ENCODE measurements at places on chromosomes 11 and 22. TPM values are rescaled to one million over a fixed set of nuclear protein-coding genes. Genes with fewer than 3 reads are reported as not detected.

The OSBP2 gene
- total RNA-seq = 2.8 TPM

The OR56A5 gene
- total RNA-seq = not detected

The OR56A1 gene
- total RNA-seq = not detected

The UPK2 gene
- total RNA-seq = not detected

The DENND5A gene
- total RNA-seq = 51.2 TPM

The YDJC gene
- total RNA-seq = 26.7 TPM

The GRIK4 gene
- total RNA-seq = 0.27 TPM

The CCDC116 gene
- 0.10 TPM for total RNA-seq

The MIF gene
- 336 TPM for total RNA-seq

The ENTHD1 gene
- not detected for total RNA-seq

The SLC35F2 gene
- 32.3 TPM for total RNA-seq

DNA sequence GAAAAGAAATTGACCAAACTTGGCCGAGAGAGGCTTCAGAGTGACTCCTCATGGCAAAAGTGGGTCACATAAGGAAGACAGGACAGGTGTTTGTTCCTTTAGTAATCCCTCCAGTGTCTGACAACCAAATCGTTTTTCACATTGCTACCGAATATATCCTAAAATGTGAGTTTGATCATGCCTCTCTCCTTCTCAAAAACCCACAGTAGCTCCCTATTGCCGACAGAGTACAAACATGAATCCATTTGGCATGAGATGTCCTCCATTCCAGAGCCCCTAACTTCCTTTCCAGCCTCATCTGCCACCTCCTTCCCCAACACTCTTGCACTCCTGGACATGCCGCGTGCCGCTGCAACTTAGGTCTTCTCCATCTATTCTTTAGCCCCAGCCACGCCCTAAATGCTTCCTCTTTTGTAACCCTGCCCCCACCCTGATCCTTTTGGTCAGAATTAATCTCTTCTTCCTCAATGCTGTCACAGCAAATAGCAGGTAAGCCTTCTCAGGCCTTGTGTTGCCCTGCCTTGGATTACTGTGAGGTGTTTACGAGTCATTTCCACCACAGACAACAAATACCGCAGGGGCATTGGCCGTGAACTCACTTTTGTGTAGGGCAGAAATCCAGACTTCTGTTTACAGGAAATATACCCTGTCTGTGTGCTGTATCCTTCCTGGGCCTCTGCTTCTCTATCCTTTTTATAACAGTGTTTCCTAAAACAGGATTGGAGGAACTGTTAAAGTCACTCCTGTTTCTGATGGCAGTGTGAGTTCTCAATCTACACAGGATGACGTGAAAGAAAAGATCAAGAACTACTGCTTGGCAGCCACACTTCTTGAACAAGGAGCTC is 66.0 kb upstream of the FTH1 start:
- no peak for DNase-seq

DNA sequence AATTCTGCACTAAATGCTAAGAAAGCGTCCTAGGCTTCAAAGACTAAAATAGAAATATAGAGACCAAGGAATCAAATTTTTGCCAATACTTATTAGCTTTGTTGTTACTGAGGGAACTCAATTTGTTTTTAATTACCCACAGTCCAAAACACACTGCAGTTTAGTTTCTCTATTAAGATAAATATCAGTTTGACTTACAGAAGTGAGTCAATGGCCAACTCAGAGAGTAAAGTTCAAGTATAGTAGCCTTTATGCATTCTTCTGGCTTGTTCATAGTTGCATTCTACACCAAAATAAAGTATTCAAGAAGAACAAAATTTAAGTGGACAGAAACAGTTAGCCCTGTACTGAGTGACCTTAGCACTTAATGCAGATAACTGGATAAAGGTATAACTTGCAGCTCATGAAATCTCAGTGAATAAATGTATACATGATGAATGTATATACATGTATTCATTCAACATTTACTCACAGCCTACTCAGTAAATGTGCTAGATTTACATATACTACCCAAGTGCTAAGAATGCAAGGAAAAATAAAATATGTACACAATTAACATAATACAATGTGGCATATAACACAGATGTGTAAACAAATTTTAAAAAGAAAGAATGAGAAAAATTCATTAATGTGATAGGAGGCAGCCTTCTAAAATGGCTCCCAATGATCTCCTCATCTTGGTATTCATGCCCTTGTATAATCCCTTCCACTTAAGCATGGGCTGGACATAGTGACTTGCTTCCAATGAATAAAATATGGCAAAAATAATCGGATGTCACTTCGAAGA is 9.7 kb upstream of the RNF141 start:
- DNase-seq = no peak

GRCh38 chr11:95084509-95084908 is 5.1 kb upstream of the ENDOD1 start:
- no peak for DNase-seq

- no peak for DNase-seq
Observed at GRCh38 chr11:3866836-3867208, 11.4 kb downstream of the STIM1 start.

DNA sequence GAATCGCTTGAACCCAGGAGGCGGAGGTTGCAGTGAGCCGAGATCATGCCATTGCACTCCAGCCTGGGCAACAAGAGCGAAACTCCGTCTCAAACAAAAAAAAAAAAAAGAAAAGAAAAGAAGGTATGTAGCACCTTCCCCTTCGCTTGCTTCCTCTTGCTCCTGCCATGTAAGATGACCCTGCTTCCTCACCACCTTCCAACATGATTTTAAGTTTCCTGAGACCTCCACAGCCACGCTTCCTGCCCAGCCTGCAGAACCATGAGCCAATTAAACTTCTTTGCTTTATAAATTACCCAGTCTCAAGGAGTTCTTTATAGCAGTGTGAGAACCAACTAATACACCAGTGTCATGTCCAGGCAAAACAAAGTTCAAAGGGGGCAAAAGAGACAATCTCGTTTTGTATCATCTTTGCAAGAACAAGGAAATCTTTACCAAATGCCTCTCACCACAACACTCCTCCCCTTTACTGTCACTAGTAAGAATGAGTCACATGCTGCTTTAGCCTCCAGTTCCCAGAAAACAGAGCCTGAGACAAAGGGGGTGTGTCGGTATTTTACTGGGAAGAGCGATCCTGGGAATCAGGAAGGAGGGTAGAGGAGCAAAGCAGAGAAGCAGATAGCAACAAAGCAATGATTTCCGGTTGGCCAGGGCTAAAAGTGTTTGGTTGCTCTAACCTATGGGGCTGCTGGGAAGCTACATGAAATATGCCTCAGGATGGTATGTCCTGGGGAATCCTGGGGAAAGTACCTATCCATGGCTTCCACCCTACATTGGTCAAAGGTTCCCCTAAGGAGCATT is 10.5 kb upstream of the MCHR1 start:
- DNase-seq = peak; percentile 83

DNA sequence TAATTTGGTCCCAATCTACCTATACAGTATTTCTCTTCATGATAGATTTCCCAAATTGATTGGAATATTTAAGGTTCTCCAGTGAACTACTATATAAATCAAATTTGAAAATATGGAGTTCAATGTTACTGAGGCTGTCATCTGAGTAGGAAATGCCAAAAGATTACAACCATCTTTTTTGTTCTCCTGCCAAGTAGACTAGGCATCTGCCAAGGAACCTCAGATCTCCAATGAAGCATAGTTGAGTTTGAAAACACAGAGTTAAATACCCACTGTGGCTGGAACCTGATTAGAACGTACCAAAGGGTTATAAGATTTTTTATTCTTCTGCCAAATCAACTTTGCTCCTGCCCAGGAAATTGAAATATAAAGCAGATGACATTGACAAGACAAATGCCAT is 330.9 kb downstream of the CNTN5 start:
- no peak for DNase-seq

DNA sequence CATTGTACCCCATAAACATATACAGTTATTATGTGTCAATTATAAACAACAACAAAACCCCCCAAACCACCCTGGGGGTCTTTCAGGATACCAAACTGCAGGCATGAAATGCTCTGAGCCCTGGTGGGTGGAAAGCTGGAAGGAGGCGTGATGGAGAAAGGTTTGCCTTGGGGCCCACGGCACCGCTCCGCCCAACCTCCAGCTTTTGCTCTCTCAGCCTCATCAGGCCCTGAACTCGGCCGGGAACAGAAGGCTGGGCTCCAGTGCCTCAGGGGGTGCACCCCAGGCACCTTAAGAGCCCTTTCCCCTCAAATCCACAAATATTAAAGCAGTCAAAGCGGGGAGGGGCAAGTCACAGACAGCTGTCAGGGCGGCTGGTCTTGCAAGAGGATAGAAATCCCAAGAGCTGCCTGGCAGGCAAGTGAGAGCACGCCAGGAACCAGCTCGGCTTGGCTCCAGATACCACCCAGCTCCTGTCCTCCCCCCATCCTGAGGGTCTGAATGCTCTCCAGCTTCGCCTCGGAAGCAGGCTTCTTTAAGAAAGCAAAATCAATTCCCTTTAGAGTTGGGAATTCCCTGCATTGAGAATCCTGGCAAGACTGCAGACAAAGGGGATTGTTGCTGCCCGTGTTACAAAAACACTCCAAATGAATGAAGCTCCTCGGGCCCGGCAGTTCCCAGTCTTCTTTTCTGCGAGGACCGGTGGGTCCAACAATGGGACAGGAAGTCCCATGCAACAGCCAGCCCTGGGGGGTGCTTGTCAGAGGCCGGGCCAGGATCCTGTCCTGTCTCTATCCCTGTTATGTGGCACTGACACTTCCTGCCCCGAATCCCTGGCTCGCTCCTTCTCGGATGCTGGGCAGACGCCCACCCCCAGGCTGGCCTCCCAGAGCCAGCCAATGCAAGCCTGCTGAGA is 80.8 kb downstream of the NAT10 start:
- DNase-seq = no peak

GRCh38 chr22:45758603-45759002 is 87.0 kb downstream of the ATXN10 start:
- DNase-seq = no peak

DNA sequence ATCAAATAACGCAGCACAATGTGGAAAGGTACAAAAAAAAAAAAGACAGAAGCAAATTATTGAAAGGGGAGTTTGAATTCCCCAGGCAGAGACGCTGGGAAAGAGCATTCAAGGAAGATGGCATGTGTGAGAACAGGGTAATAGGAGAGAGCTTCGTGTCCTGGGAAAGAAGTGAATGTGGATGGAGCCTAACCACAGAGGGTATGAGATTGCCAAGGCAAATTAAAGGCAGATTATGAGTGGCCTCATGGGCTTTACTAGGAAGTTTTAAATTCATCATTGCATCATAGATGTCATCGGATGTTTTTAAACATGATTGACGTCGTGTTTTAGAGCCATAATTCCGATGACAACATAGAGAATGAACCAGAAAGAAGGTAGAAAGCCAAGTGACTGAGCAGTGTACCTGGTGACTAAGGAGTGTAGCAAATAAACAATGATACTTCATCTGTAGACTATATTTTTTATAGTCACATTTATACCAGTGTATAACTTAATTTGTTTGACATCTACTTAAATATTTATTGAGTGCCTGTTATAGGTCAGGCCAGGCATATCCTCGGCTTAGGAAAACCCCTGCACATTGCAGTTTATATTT is 151.4 kb downstream of the MSANTD4 start:
- no peak for DNase-seq

- DNase-seq = no peak
Observed at GRCh38 chr22:38012604-38013072, 28.3 kb upstream of the SOX10 start.

DNA sequence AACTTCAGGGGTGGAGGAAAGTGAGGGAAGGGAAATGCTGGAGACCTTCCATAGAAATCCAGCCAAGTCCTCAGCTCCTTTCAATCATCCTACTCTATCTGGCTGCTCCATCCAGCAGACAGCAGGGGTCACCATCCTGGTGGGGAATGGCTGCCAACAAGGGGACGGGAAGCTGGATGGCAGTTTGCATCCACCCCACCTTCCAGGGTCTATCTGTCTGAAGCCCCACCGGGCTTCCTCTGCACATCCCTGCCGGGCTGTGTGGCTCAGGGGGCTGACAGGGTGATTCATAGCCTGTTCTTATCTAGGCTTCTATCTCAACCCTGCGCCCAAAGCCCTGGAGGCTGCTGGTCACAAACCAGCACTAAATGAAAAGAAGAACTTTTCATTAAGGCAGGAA is 1.1 kb downstream of the SYTL2 start:
- peak; percentile 30 for DNase-seq

DNA sequence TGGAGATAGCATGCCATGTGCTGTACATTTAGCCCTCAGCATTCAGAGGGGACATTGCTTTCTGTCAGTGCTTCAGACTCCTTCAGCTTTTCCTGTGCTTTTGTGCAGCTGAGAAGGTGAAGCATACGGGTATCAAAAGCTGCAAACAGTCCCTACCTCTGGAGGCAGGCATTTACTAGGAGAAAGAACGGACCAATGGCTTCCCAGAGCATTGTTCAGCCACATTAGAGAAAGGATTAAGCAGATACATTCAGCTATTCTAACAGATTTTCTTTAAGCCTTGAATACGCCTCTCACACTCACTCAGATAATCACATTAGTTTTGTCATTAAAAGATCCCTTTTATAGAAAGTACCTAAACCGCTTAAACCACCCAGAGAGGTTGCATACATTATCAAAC is 80.7 kb upstream of the FAM181B start:
- DNase-seq = no peak

GRCh38 chr11:10954184-10954583 is 96.3 kb upstream of the ZBED5 start:
- no peak for DNase-seq

DNA sequence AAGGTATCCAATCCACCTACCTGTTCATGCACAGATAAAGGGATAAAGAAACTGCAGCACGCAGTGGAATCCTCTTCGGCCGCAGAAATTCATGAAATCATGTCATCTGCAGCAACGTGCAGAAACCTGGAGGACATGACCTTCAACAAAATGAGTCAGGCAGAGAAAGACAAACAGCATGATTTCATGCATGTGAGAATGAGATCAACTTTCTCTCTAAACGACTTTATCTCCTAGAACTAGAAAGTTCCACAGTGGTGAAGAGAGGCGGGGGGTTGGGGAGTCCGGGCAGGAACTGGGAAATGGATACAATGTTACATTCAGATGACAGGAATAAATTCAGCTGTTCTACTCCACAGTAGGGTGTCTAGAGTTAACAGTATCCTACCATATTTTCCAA is 9.9 kb downstream of the RGL4 start:
- DNase-seq = no peak

- no peak for DNase-seq
Observed at GRCh38 chr22:38083931-38084631, at the start of gene SLC16A8. TSS of gene SLC16A8 (minus strand) at chr22:38084184. CDS start at chr22:38082873, 1,311 bp downstream.

DNA sequence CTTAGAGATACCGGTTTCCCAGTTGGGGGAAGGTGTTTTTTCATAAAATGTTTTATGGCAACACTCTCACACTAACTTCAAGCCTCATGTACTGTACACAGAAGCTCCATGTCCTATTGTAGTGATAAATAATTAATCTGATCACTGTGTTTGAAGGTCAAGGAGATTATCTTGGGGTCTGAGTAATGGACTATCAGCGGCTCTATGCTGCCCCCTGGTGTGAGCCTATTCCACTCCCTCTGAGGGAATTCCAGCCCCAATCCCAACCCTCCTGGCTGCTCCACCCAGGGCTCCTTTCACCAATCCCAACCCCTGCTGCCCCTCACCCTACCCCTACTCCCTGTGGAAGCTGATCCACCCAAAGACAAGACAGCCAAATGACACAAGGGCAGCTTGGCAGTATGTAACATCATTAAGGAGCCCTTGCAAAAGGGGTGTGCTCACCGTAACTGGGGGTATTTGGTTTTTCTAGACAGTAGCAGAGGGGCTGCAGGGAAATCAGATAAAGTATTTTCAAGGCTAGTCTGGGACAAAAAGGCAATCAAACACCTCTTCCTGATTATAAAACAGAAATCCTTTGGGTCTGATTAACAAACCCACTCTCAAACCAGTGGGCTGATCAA is 22.3 kb downstream of the HPS4 start:
- no peak for DNase-seq

GRCh38 chr11:20261526-20261925 is 101.3 kb upstream of the DBX1 start:
- peak; percentile 65 for DNase-seq

GRCh38 chr11:37907436-37908218 is 1309.6 kb upstream of the RAG2 start:
- DNase-seq = peak; percentile 20
